Gastrocnemius medialis (tissue), 4 donors: ENCODE measurements at places on chromosomes 2 and 18.

DNA sequence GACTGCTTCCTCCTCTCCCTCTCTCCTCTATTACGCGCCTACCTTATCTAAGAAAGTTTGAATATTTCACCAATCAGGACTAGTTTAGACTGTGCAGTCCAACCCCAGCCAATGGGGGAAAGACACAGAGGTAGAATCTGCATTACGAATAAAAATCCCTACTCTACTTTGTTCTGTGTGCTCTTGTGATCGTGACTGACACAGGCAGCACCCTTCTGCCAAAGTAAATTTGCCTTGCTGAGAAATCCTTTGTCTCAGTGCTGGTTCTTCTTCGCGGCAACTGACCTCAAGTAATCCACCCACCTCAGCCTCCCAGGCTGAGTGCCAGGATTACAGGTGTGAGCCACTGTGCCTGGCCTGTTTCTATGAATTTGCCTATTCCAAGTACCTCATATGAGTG is 8.6 kb upstream of the CDCA7 start:
- H3K27ac ChIP-seq: no peak overlapping the region
- no peak overlapping the region for H3K4me3 ChIP-seq
- H3K36me3 ChIP-seq: no peaks in the 10 kb centered on the region
- no peak for DNase-seq
- H3K4me1 ChIP-seq: no peaks in the 10 kb centered on the region
- no peaks in the 10 kb centered on the region for H3K27me3 ChIP-seq

DNA sequence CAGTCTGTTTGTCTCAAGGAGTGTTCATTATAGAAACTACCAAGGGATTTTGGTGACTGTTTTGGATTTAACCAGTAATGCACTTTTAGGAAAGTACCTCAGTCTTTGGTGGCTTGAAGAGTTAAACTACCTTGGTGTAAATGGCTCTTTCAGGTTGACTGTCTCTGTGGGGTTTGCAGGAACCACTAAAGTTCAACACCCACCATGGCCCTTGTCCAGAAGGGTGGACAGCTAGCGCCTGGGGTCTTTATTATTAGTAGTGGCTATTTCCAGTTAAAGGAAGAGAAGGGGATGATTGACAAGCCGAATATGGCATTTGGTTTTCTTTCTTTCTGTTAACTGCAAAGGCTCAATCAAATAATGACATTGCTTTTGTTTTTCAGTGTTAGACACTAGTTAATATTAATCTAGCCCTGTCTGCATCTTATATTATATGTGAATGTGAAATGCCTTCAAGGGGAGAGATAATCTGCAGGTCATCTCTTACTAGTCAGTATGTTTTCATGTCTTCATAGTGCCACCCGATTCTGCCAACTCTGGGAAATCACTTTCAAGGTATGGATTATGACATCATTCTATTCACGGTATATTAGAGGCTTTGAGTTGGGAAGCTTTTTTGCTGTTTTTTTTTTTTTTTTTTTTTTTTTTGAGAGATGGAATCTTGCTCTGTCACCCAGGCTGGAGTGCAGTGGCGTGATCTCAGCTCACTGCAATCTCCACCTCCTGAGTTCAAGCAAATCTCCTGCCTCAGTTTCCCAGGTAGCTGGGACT is 56.4 kb downstream of the MAP4K4 start:
- peaks cover 39% of the 10 kb centered on the region for H3K4me1 ChIP-seq
- no peak overlapping the region for H3K4me3 ChIP-seq
- DNase-seq: no peak
- H3K36me3 ChIP-seq: no peaks in the 10 kb centered on the region
- no peaks in the 10 kb centered on the region for H3K27me3 ChIP-seq

DNA sequence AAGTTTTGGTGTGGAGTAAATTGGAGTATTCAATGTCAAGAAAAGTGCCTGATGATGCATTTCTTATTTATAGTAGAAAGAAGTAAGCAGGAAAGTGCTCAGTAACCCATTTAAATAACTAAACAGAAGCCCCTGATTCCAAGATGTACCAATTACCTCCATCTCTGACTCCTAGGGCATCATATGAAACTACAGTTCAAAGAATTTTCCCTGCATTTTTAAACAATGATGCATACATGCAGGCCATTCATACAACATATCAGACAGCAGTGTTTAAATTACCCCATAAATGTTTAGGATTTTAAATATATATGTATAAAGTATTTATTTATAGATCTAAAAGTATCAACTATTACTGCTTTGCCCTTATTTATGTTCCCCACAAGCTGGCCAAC is 36.2 kb downstream of the FTCDNL1 start:
- no peaks in the 10 kb centered on the region for H3K27me3 ChIP-seq
- no peak for DNase-seq
- peaks cover 3% of the 10 kb centered on the region for H3K4me1 ChIP-seq
- H3K36me3 ChIP-seq: no peaks in the 10 kb centered on the region

DNA sequence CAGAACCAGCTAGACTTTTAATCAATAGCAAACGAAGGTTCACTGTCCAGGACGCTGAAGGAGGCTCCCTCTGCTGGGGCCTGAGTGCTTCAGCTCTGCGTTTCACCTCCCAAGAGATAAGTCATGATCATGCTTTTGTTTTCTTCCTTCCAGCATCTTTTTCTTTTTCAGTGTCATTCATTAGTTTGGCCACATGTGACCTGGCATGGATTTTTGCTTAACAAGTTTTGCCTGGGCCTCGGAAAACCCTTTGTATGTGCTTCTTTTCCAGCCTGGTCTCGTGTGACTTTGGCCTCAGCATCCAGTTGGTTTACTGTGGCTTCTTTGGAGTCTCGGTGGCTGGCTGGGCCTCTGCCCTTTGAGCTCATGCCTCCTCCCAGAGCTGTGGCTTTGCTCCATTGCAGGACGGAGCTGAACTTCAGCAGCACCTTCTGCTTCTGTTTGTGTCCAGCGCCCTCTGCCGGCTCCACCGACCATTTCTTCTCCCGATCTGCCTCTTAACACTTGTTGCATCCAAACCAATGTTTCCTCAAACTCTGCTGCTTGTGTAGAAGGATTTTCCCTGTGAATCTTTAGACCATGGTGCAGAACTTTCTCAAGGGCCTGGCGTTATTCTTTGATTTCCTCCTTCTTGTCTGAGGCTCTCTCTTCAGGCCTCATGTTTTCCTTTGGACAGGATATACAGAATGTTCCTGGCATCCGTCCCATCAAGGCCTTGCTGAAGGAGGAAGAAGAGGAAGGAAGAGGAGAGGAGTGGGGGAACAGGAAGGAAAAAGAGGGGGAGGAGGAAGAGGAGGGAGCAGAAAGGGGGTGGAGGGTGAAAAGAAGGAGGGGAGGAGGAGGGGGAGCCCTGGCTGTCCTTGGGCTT is 23.6 kb upstream of the HES6 start:
- DNase-seq: peak; percentile 86
- peaks cover 69% of the 10 kb centered on the region for H3K36me3 ChIP-seq
- H3K4me1 ChIP-seq: peaks cover 16% of the 10 kb centered on the region
- H3K27me3 ChIP-seq: no peaks in the 10 kb centered on the region

GRCh38 chr18:42854558-42854957 is 260.9 kb downstream of the RIT2 start:
- H3K27ac ChIP-seq: no peak overlapping the region
- H3K4me1 ChIP-seq: no peaks in the 10 kb centered on the region
- no peak for DNase-seq
- H3K36me3 ChIP-seq: no peaks in the 10 kb centered on the region
- H3K27me3 ChIP-seq: no peaks in the 10 kb centered on the region

- no peaks in the 10 kb centered on the region for H3K36me3 ChIP-seq
- no peaks in the 10 kb centered on the region for H3K4me1 ChIP-seq
- H3K4me3 ChIP-seq: no peak overlapping the region
- no peaks in the 10 kb centered on the region for H3K27me3 ChIP-seq
- DNase-seq: no peak
These were observed 781.4 kb upstream of the GYPC start for GRCh38 chr2:125874564-125874963.

- H3K27me3 ChIP-seq: no peaks in the 10 kb centered on the region
- no peak overlapping the region for H3K4me3 ChIP-seq
- DNase-seq: no peak
- no peaks in the 10 kb centered on the region for H3K4me1 ChIP-seq
These were observed 41.6 kb downstream of the ZBTB7C start for GRCh38 chr18:48367557-48367956.

GRCh38 chr18:45201489-45201888 is 413.8 kb upstream of the SLC14A2 start:
- no peaks in the 10 kb centered on the region for H3K36me3 ChIP-seq
- DNase-seq: no peak
- no peaks in the 10 kb centered on the region for H3K27me3 ChIP-seq
- H3K4me3 ChIP-seq: no peak overlapping the region

DNA sequence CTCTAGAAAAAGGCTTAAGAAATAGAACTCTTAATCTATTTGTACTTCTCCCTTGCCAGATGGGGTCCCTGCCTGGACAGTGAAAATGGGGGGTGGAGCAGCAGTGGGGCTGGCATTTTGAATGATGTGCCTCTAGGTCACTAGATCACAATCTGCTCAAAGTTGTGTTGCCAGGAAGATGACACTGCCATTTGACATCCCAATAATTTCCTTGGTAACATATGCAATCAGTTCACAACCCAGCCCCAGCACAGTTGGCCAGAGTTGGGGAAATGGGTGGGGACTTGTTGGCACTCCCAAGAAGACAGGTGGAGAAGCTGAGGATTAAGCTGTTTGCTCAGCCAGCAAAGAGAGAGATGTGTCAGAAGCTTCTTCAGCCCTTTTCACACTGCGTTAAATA is 558.3 kb upstream of the KLHL29 start:
- no peaks in the 10 kb centered on the region for H3K4me1 ChIP-seq
- no peak overlapping the region for H3K4me3 ChIP-seq
- no peak overlapping the region for H3K27ac ChIP-seq
- no peak for DNase-seq

GRCh38 chr2:225120186-225120585 is 77.9 kb upstream of the DOCK10 start:
- H3K4me3 ChIP-seq: no peak overlapping the region
- H3K36me3 ChIP-seq: no peaks in the 10 kb centered on the region
- no peaks in the 10 kb centered on the region for H3K27me3 ChIP-seq
- no peaks in the 10 kb centered on the region for H3K4me1 ChIP-seq

- peak overlapping the region; percentile 98 for H3K27ac ChIP-seq
- no peaks in the 10 kb centered on the region for H3K27me3 ChIP-seq
- no peak overlapping the region for H3K4me3 ChIP-seq
These were observed 16.7 kb upstream of the TNS1 start for GRCh38 chr2:218019411-218020060.

- H3K27me3 ChIP-seq: no peaks in the 10 kb centered on the region
- no peaks in the 10 kb centered on the region for H3K4me1 ChIP-seq
- DNase-seq: no peak
These were observed 41.1 kb downstream of the FAM124B start for GRCh38 chr2:224360801-224361251.

GRCh38 chr2:235754357-235755207 is 260.7 kb downstream of the AGAP1 start:
- no peaks in the 10 kb centered on the region for H3K36me3 ChIP-seq
- H3K27ac ChIP-seq: no peak overlapping the region
- H3K4me3 ChIP-seq: no peak overlapping the region
- peaks cover 2% of the 10 kb centered on the region for H3K4me1 ChIP-seq

DNA sequence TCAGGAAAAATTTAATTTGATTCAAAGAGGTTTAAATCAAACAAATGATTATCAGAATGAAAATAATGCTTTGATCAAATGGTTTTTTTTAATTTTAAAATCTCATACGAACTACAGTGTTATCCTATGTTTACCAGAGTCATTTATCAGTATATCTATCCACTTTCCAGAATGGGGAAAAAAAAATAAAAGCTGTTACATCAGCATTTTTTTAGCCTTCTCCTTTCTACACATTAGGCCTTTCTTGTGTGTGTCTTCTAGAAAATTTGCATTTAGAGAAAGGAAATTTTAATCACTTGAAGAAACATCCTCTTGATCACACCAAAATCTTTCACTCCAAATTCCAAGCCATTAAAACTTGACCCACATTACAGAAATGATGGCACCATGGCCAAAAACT is 608.9 kb upstream of the ID2 start:
- no peak overlapping the region for H3K27ac ChIP-seq
- H3K36me3 ChIP-seq: no peaks in the 10 kb centered on the region
- DNase-seq: no peak
- no peaks in the 10 kb centered on the region for H3K4me1 ChIP-seq

DNA sequence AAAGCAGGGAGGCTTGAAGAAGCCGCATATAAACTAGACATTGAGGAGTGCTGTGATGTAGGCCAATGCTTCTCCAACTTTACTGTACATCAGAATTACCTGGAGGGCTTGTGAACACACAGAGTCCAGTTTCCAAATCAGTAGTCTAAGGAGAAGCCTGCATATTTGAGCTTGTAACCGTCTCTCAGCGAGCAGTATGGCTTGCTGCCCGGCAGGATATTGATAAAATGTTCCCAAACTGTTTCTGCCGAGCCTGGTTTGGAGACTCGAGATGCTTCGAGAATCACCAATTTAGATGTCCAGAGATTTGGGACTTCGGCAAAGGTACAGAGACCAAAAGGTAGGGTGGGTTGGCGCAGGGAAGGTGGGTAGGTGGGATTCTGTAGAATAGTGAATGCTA is 11.0 kb upstream of the RAB31 start:
- no peaks in the 10 kb centered on the region for H3K4me1 ChIP-seq
- DNase-seq: no peak
- no peak overlapping the region for H3K4me3 ChIP-seq
- no peaks in the 10 kb centered on the region for H3K36me3 ChIP-seq

DNA sequence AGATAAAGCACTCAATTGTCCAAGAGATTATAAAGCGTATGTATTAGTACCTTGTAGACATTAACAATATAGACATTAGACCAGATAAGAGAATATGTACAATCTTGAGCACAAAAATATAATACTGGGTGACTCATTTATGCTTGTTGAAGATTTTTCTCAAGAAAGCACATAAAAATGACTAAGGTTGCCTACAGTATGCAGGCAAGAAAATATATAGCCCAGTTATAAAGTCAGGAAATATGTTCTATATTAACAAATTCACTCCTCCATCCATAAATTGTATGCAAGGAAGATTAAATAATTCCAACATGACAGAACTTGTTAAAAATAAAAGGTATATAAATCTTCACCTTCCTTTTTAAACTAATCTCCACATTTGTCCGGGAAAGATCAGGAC is 356.4 kb upstream of the SLC39A10 start:
- no peak overlapping the region for H3K4me3 ChIP-seq
- H3K27me3 ChIP-seq: no peaks in the 10 kb centered on the region
- no peaks in the 10 kb centered on the region for H3K36me3 ChIP-seq
- no peaks in the 10 kb centered on the region for H3K4me1 ChIP-seq
- DNase-seq: no peak
- no peak overlapping the region for H3K27ac ChIP-seq
